Stimulated activated CD8-positive, alpha-beta memory T cell treated with anti-CD3 and anti-CD28 coated beads, Interleukin-4, amount 100 ng/mL, for 1 hour (primary cell): ENCODE measurements at places on chromosomes 1 and 21.

- no peak for DNase-seq
These were observed 37.7 kb upstream of the ARHGAP29 start for GRCh38 chr1:94275083-94275482.

GRCh38 chr1:7119156-7119555 is 333.9 kb downstream of the CAMTA1 start:
- DNase-seq = no peak

DNA sequence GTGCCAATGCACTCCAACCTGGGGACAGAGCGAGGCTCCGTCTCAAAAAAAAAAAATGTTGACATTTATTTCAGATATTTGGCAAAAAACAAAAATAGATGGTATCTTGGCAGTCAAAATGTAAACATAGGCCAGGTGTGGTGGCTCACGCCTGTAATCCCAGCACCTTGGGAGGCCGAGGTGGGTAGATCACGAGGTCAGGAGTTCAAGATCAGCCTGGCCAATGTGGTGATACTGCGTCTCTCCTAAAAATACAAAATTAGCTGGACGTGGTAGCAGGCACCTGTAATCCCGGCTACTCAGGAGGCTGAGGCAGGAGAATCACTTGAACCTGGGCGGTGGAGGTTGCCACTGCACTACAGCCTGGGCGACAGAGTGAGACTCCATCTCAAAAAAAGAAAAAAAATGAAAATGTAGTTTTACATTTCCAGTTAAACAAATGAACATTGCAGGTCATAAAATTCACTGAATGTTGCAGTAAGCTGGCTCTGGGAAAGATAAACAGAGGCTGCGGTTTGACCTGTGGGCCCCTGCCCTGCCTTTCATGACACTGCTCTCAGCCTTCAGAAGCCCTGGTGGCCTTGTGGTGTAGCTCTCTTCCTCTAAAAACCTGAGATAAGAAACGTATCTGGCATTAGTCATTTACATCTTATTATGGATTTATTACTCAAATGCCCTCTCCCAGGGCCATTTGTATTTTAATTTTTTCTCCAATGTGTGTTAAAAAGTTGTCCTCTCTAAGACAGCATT is 12.2 kb upstream of the SLC44A3 start:
- no peak for DNase-seq

DNA sequence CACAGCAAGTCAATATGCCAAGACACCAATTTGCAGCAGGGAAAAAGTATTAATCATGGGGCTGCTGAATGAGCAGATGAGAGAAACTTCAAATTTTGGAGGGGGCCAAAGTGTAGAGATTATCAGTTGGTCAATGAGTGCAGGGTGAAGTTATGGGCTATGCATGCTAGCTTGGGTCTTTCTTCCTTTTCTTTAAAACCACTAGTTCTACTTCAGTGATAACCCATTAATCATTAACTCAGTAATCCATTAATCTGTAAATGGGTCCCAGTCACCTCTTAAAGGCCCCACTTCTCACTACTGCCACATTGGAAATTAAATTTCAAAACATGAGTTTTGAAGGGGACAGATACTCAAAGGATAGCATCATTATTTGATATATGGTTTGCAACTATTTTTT is 688.6 kb upstream of the ADGRL4 start:
- DNase-seq = no peak

DNA sequence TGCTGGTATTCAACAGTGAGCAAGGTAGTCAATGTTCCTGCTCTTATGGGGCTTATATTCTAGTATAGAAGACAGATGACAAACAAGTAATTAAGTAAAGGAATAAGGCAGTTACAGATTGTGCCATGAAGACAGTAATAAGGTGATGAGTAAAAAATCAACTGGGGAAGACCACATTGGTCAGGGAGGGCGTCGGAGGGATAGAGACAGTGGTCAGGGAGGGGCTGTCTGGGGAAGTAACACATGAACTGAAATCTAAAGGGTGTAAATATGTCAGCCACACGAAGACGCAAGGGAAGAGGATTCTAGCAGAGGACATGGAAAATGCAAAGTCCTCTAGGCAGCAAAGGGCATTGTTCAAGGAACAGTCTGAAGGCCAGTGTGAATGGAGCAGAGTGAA is 10.1 kb downstream of the IL12RB2 start:
- DNase-seq = no peak

GRCh38 chr1:159880430-159880829 is 18.0 kb upstream of the VSIG8 start:
- no peak for DNase-seq

GRCh38 chr1:17244821-17245740 is 3.8 kb upstream of the PADI3 start:
- DNase-seq = no peak

- DNase-seq = no peak
These were observed 104.4 kb upstream of the KCNK1 start for GRCh38 chr1:233509526-233509925.

GRCh38 chr21:41142051-41142795 is 25.7 kb upstream of the BACE2 start:
- DNase-seq = no peak

- no peak for DNase-seq
These were observed 38.3 kb downstream of the RNF115 start for GRCh38 chr1:145785547-145785946.

GRCh38 chr1:237386362-237387143 is 344.6 kb downstream of the RYR2 start:
- DNase-seq = no peak

GRCh38 chr1:151728151-151729054 is 7.1 kb downstream of the RIIAD1 start:
- DNase-seq = no peak

- DNase-seq = no peak
These were observed 97.3 kb downstream of the SLC35F3 start for GRCh38 chr1:234001817-234002216.

- DNase-seq = no peak
These were observed 4.9 kb downstream of the CROCC start for GRCh38 chr1:16926491-16927073.

DNA sequence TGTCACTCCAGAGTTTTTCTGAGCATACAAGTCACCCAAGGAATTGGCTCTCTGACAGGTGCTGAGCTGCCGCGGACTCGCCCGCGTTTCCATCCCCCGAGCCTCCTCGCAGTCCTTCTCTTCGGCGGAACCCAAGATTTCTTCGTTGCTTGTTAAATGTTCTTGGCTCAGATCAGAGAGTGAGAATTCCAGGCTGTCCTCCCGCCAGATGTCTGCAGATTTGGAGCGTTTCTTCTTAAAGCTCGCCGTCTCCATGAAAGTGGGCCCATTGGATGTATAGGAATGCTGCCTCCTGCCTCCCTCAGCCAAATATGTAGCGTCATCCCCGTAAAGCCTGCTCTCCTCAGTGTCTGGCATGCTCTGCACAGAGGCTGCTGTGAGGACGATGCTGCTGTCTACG is 77.8 kb downstream of the TIAM1 start:
- no peak for DNase-seq

- DNase-seq = no peak
These were observed 83.0 kb upstream of the GJB5 start for GRCh38 chr1:34671887-34672286.

DNA sequence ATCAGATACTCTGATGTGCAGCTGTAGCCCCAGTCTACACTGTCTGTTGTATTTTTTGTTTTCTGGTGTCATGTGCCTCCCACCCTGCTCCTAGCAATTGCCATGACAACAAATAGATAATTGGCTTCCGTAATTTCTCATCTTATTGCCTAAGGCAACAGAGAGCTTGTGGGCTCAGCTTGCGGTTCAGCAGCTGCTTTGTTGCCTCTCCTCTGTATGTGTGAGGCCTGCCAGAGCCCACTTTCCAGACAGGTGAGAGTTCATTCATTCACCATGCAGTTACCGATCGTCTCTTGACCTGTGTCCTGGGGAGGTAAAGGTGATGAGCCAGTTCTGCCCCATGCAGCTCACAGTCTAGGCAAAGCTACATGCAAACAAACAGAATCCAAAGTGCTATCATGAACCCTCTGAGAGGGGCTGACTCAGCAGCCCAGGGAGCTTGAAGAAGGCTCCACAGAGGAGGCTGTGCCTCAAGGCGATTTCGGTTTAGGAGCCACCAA is 11.9 kb downstream of the LGALS8 start:
- no peak for DNase-seq

- DNase-seq = no peak
These were observed 182.3 kb downstream of the C1orf21 start for GRCh38 chr1:184569106-184569505.

- DNase-seq = no peak
These were observed 20.8 kb upstream of the SCYL3 start for GRCh38 chr1:169914531-169914930.

GRCh38 chr1:199551967-199552565 is 475.4 kb upstream of the NR5A2 start:
- DNase-seq = no peak

DNA sequence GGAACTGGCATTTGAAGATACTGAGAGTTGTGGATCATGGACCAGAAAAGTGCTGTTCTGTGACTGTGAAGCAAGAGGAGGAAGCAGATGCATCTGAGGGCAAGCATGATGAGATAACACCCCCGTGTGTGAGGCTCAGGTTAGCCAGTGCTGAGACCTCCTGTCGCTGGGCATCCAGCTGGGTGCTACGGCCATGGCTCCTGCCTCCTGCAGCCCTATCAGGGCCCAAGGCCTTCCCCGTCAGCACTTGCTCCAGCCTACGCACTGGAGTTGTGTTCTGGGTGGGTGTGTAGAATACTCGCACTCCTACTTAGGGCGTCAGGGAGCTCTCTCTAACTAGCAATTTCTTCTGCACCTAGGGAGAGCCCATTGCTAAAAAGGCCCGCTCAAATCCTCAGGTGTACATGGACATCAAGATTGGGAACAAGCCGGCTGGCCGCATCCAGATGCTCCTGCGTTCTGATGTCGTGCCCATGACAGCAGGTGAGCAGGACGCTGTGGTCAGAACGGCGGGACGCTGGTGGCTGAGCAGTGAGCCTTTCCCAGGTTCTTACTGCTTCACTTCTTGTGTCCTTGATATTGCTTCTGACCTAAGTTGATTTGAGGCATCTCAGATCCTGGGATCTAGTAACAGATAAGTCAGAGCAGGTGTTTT is 6.5 kb downstream of the PPIE start:
- DNase-seq = no peak

- DNase-seq = no peak
These were observed 25.2 kb upstream of the ABCG1 start for GRCh38 chr21:42193721-42194120.

- no peak for DNase-seq
These were observed 4.4 kb upstream of the PYCR2 start for GRCh38 chr1:225928186-225929175.

- DNase-seq = no peak
These were observed 923.2 kb downstream of the LTN1 start for GRCh38 chr21:28069450-28069923.

DNA sequence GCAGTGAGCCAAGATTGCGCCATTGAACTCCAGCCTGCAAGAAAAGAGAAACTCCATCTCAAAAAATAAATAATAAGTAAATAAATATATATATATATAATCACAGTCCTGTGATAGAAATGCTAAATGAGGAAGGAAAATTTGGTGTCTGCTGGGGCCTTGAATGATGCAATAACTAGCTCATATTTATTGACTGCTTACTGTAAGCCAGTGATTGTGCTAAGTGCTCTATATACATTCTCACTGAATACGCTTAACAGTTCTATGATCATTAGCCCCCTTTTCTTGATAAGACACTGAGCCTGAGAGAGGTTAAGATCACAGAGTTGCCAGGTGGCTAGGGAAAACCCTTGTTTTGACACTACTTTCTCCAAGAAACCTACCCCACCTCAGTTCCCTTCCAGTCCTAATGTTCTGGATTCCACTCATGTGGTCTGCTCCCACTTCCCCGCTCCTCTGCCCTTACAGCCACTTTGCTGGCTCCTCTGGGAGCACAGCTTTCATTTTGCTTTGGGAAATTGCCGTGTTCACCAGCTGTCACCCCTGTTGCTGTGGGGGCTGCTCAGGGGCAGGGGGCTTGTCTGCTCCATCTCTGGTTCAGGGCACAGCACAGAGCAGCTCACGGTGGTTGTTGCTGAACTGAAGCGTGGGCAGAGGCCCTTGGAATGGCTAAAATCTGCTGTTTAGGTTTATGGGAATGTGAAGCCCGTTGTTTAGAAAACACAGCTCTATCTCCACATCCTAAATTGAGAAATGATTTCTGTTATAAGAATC is 2.5 kb upstream of the BMP8A start:
- no peak for DNase-seq

DNA sequence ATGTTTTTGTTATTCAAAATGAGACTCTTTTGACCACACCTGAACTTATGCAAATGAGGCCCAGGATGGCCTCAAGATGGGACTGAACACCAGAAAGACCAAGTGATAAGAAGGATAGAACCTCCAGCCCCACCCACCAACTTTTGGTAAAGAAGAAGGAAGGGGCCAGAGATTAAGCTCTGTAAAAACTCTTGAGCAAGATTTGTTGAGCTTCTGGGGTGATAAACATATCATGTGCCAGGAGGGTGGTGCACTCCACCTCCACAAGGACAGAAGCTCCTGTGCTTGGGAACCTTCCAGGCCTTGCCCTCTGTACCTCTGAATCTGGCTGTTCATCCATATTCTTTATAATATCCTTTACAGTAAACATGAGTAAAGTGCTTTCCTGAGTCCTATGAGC is 5.3 kb downstream of the RSPH1 start:
- DNase-seq = no peak

- no peak for DNase-seq
These were observed 20.2 kb upstream of the MTR start for GRCh38 chr1:236774926-236775325.

GRCh38 chr1:152034324-152034653 is 2.5 kb downstream of the S100A11 start:
- no peak for DNase-seq

- DNase-seq = no peak
These were observed 77.9 kb downstream of the TENT5C start for GRCh38 chr1:117683571-117684285.

DNA sequence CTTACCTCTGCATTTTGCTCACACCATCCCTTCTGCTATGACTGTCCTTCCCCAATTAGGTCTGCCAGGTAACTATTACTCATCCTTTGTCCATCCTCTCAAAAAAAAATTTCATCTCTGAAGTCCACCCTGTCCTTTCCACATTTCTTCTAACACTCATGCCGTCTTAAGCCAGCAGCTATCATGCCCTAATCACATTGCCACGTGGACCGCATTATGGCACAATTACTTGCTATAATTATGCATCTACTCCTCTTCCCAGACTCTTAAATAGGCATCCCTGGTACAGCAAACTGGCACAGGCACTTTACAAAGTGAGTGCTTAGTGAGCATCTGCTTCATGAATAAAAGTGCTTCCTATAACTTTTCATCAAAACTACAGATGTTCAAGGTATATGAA is 295.4 kb upstream of the ESRRG start:
- DNase-seq = no peak
